GM10248 (cell line): ENCODE measurements at places on chromosomes 7 and 10.

DNA sequence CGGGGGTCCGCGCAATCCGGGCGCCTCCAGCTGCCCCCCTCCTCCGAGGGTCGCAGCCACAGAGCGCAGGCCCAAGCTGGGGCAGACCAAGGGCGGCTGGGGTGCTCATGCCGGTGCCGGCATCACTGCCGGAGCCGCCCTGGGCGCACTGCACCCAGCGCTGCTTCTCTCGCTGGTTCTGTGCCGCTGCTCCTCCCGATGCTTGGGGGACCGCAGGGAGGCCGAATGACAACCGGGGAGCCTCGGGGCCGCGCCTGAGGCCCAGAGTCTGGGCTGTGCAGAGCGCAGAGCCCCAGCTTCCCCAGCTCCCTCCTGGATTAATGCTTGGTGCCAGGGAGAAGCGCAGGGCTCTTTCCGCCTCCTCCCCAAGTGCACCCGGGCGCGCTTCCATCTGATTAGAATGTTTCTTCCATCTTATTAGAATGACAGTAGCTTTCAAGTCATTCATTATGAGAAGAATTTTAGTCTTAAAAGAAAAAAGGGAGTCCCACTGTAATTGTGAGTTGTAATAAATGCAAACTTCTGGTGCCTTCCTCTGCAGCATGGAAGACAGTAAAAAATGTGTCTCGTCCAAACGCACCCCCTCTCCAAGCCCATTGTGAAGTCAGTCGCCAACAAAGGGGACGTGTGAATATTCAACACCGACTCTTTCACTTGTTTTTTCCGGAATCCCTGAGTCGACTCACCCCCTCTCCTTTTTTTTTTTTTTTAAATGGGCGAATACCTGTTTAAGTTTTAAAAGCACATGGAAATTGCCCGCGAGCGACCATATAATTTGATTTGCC is 19.5 kb upstream of the PTF1A start:
- DNase-seq, result no peak

DNA sequence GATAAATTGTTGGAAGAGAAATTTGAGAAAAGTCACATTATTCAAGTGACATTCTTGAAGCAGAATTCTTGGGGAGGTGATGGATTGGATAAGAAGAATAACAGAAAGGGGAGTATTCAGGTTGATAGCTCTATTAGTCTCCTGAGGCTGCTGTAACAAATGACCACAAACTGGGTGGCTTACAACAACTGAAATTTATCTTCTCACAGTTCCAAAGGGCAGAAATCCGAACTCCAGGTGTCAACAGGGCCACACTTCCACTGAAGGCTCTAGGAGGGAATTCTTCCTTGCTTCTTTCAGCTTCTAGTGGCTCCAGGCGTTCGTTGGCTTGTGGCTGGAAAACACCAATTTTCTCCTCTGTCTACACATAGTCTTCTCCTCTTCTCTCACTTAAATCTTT is 99.8 kb downstream of the TES start:
- no peak for DNase-seq

GRCh38 chr7:125857606-125858005 is 928.0 kb upstream of the POT1 start:
- no peak for DNase-seq

DNA sequence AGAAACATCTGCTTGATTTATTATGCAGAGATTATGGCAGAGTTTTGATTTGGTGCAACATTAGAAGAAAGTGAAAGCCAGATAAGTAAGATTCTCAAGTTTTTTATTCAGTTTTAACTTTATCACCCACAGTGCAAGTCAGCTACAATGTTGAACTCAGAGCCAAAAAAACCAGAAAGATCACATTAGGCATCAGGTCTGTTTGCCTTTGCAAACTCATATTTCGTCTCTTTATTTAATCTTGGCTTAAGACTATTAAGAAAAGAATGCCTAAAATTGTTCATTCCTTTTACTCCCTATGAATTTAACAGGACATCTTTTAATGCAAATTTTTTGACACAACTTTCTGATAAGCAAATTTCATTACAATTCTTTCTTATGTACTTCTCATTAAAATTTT is 76.0 kb upstream of the TMEM26 start:
- no peak for DNase-seq

DNA sequence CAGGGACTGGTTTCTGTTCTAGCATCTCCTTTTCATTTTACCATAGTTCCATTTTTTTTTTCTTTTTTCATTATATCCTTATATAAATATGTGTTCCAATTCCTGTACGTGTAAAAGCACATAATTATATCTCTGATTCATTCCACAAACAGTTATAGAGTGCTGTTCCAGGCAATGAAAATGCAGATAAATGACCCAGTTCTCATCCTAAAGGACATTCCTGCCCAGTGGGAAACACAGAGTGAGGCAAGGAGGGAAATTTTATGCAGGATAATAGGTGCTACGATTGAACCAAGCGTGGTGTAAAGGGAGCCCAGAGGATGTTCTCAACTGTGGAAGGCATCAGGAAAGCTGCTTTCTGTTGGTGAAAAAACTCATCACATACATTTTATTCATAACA is 408.1 kb downstream of the GATA3 start:
- DNase-seq, result no peak

- DNase-seq, result no peak
Observed at GRCh38 chr7:117555260-117555659, 75.4 kb downstream of the CFTR start.

DNA sequence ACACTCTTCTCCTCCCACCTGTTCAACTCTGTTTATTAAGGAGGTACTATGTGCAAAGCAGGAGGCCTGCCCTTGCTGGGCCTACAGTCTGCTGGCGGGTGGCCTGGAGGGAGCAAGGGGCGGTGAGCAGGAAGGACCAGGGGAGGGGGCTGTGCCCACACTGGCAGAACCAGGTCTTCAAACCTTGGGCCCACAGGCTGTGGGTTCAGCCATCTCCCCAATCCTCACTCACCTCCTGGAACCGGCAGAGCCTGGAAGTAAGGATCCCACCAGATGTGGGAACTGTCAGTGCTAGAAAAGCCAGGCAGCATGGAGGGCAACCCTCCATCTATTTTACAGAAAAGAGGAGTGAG is 50.8 kb downstream of the CAMK2B start:
- no peak for DNase-seq

- peak; percentile 58 for DNase-seq
Observed at GRCh38 chr10:6445671-6446316, 134.3 kb downstream of the PRKCQ start.

DNA sequence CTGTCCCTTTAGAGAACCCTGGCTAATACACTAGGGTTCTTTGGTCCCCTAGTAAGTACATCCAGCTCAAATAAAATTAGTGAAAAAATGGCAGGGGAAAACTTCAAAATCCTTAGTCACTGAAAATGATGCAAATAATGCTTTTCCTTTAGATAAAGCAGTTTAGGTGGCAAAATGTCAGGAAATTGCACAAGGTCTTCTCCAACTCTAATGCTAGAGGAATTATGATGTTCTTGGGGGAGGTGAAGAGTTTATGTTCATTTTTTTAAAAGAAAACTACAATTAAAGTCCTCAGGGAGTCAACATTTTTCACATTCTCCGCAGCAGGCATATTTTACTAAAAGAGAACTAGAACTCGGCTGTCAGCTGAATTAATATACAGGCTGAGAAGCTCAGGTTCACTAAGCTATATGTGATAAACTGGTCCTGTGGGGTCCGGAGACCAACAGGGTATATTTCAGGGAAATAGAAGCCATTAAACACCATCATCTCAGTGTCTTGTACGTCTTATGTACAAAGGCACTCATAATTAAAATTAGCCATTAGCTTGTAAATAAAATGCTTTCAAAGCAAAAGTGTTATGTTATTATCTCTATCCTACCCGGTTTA is 1164.7 kb upstream of the AUTS2 start:
- DNase-seq, result no peak

DNA sequence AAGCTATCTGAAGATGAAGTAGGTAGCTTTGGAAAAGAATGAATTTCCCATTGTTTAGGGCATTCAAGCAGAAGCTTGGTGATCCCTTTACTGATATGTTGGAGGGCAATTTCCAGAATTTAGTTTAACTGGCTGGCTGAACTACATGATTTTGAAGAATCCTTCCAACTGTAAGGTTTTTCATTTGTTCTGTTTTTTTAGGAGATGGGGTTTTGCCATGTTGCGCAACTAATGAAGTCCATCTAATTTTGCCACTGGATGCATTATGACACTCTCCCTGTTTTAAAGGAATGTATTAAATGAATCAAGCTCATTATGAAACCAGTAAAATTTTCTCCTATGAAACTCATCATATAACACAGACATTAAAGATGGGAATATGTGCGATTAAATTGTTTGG is 6.1 kb upstream of the DDX50 start:
- no peak for DNase-seq

DNA sequence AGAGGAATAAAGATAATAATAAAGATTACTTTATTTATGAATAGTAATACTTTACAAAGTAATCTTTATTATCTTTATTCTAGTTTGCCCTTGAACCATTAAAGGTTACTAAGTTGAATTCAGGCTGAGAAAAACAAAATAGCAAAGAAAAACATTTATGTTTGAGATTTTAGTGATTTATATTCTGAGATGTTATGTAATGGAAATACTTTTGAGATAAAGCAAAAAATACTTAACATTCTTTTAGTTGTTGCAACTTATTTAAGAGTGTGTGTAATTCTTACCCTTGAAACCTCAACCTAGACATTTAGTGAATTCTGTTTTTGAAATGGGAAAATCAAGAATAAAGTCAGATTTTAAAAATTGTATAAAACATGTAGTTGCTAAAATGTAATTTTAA is 40.0 kb downstream of the MINPP1 start:
- DNase-seq, result no peak

GRCh38 chr10:33073641-33074415 is 115.8 kb upstream of the ITGB1 start:
- no peak for DNase-seq

- no peak for DNase-seq
Observed at GRCh38 chr10:29608476-29609301, 26.1 kb downstream of the SVIL start.

- no peak for DNase-seq
Observed at GRCh38 chr10:97335188-97335619, 675 bp upstream of the FRAT2 start.

DNA sequence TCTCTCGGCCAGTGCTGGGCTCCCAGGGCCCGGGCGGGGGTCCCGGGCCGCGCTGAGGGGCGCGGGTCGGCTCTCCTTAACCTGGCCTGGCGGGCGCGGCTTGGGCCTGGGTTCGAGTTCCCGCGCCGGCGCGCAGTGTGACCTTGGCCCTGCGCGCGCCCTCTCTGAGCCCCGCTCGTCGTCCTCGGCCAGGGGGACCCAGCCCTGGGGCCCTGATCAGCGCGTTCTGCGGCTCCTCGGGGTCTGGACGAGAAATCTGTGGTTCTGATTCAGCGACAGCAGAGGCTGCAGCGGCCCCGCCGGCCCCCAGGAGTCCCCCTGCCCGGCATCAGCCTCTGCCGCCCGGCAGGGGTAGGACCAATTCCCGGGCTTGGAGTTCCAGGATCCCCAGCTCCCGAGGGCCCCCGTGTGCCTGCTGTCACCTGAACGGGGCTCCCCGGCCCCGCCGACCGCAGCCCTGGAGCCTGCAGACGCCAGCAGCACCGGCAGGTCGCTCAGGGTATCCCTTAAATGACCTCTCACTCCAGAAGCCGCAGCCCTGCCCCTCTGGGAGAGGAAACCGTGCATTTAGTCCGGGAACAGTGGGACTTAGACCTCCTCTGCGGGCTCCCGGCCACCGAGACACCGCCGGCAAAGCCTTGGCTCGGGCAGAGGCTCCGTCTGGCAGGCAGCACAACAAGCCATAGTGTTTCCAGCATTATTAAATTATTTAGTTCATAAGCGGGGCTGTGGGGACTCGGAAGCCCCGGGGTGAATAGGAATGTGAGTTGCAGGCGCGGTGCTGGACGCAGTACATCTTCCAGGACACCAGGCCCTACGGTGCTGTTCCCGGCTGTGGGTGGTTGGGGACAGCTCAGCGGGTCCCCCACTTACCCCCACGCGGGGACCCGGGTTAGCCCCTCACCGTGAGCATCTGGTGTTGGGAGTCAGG is 572 bp downstream of the CHST12 start:
- no peak for DNase-seq

- DNase-seq, result peak; percentile 52
Observed at GRCh38 chr7:2710901-2711551, 23.0 kb downstream of the AMZ1 start.

GRCh38 chr10:69710008-69710888 is 80.2 kb downstream of the FAM241B start:
- no peak for DNase-seq

DNA sequence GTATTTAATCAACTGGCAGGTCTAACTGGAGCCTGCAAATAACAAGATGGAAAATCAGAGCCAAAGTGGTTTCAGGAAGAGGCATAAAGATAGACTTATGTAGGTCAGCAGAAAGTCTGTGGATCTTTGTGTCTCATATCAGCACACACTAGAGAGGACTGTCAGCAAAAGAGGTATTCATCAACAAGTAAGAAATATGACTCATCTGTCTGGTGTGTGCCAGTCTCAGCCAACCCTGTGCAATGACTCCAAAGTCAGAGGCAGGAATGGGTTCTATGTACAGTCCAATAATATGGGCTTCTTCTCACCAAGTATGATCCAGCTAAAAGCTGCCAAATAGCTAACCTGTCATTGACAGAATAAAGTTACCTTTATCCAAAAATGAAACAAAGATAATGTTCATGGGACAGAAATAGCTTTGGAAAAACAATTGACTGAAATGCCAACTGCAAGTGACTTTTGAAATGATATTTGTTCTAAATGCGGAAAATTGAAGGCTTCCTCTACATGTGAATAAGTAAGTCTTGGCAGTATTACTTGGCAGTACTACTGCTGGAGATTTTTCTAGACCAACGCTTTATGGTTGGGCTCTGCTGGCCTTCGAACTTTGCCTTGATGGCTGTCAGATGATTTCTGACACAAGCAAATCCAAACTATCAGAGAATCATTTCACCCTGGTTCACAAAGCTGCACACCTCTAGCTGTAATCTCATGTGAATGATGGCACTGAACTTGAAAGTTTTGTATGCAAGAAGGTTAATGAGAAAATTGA is 272.3 kb upstream of the SEMA3C start:
- DNase-seq, result no peak

DNA sequence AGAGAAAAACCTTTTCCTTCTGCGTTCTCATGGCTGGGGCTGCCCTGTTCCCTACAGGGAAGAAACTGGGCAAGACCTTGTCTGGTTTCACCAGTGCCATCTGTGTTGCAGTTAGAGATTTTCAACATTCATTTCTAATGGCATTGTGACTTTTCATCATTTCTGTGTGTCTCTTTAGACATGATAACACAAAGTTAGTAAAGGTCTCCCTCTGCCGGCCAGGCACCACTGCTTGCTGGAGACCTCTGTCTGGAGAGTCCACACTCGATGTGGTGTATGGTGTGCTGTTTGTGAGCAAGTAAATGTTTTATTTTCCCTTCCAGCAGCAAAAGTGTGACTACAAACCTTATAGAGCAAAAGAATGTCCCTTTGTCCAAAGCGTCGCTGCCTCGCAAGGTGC is 213.5 kb downstream of the PAXIP1 start:
- no peak for DNase-seq

DNA sequence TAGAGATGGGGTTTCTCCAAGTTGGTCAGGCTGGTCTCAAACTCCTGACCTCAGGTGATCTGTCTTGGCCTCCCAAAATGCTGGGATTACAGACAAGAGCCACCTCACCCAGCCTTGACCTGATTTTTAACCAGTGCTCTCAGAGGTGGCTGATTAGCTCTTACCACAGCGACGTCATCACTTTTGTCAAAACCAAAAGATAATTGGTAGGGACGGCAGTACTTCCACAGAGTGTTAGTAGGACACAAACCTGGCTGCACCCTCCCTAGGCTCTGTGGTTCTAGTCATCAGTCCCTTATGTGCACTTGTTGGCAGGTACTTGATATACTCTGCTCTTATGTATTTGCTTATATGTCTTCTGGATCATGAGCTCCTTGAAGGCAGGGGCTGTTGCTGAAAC is 74.0 kb downstream of the GPR141 start:
- no peak for DNase-seq

GRCh38 chr10:82211346-82211745 is 336.4 kb downstream of the NRG3 start:
- DNase-seq, result no peak
